ENCODE measurements at places on chromosomes 11 and 22. TPM values are rescaled to one million over a fixed set of nuclear protein-coding genes. Genes with fewer than 3 reads are reported as not detected.

DNA sequence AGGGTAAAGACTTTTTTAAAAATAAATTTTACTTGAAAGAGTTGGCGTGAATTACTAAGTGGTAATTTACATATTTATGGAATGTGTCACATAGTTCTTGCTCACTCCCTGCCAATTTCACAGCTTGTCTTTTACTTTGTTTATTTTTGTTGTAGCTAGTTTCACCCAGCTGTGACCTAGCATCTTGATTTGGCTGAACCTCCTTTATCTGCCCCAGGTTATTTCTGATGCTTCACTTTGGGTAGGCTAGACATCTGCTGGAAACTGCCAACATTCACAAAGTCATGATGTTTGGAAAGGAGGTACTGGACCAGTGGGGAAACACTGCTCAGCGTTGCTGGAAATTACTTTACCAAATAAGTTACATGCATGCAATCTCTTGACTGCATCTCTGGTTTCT is 1676.0 kb upstream of the RAG2 start:
- DNase-seq = no peak

- DNase-seq = peak; percentile 70
These were observed 9.1 kb downstream of the HPS5 start for GRCh38 chr11:18312663-18313420.

DNA sequence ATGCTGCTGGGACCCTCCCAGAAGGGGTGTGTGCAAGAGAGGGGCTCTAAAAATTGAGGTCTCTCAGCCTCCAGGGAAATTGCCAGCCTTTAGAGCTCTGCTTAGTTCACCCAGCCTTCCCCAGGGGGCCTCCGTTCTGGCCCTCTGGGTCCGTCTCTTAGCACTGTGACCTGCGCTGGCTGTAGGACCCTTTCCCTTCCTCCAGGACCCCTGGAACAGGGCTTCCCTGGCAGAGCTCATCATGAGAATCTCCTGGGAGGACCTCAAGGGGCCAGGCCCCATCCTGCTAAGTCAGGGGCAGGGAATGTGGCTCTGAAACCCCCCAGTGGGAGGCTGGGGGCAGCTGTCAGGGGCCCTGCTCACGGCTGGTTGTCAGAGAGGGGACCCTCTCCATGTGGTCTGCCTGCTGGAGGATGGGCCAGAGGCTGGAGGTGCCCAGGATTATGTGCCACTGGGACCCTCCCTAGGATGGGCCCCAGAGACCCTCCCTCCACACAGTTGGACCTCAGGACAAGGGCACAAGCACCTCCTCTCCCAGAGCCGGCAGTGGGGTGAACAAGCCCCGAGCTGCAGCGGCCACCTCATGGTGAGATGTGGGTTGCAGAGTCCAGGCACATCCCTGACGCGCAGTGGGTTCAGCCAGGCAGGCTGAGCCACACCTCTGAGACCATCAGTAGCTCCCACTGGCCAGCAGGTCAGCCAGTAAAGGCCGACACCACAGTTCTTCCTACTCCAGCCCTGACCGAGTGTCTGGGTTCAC is 27.1 kb upstream of the GAL start:
- DNase-seq = no peak

- DNase-seq = no peak
These were observed 347.0 kb downstream of the CADM1 start for GRCh38 chr11:115157247-115157646.

- DNase-seq = peak; percentile 37
These were observed 1.7 kb downstream of the STX3 start for GRCh38 chr11:59756845-59757244.

DNA sequence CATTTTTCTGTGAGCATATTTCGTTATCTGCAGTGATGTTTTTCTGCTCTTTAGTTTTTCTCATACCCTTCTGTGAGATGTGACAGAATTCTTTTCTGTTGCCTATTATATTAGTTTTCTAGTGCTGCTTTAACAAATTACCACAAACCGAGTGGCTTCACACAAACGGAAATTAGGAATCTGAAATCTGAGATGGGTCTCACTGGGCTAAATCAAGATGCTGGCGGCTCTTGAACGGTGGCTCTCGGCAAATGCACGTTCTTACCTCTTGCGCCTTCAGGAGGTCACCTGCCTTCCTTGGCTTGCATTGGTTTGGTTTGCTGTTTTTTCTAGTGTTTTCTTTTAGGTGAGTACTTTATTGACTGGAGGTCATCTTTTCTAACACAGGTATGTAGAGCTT is 13.0 kb downstream of the ZBED4 start:
- no peak for DNase-seq

DNA sequence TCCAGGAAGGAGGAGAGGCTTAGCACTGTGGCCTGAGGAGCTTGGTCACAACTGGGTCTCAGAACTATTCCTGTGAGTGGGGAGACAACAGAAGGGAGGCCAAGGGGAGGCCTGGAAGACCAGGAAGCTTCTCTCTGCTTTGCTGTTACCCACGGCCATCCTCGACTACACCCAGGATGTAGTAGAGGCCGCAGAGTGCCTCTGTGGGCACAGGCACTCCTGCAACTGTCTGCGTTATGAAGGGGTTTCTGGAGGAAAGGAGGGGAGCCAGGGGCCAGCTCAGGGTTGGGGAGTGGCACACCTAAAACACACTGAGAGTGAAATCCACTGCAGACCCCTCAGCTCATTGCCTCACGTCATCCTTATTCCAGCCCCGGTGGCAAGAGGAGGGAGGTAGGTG is 3.8 kb upstream of the MFRP start:
- no peak for DNase-seq

- no peak for DNase-seq
These were observed 108.8 kb downstream of the TENM4 start for GRCh38 chr11:79332017-79332416.

- DNase-seq = no peak
These were observed 770 bp downstream of the METTL15 start for GRCh38 chr11:28108958-28109357.

DNA sequence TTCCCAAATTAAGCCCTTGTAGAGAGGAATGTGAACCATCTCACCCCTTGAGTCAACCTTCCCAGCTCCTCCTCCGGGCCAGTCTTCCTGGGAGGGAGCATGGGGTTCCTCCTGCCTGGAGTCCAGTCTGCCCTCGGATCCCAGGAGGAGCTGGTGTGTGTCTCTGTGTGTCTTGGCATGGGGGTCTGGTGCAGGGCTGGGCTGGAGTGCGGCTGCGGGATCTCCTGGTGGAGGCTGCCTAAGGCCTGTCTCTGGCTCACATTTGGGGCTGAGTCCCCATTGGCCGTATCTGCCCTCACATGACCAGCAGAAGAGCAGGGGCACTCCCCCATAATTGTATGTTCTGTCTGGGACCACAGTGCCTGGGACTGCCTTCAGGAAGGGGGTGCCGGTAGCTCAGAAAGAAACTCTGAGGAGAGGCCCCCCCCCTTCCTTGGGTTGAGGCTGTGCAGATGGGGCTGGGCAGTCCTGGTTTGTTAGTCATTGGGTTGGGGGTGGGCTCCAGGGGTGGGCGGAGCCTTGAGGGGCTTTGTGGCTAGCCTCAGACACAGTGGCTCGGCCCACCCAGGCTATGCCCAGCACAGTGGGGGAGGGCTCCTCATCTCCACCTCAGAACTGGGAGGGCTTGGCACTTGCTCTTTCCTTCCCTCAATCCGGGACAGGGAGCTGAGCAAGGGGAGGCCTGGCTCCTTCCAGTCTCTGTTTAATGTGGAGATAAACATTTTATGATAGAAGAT is 2.9 kb downstream of the C1QTNF5 start:
- peak; percentile 93 for DNase-seq

- no peak for DNase-seq
These were observed 14.4 kb downstream of the ETS1 start for GRCh38 chr11:128572965-128573364.

GRCh38 chr11:73584831-73585230 is 13.1 kb downstream of the FAM168A start:
- DNase-seq = no peak

GRCh38 chr11:74265256-74265655 is 46.2 kb downstream of the P4HA3 start:
- no peak for DNase-seq

GRCh38 chr11:5204787-5205186 is 4.3 kb upstream of the OR51V1 start:
- DNase-seq = peak; percentile 81

DNA sequence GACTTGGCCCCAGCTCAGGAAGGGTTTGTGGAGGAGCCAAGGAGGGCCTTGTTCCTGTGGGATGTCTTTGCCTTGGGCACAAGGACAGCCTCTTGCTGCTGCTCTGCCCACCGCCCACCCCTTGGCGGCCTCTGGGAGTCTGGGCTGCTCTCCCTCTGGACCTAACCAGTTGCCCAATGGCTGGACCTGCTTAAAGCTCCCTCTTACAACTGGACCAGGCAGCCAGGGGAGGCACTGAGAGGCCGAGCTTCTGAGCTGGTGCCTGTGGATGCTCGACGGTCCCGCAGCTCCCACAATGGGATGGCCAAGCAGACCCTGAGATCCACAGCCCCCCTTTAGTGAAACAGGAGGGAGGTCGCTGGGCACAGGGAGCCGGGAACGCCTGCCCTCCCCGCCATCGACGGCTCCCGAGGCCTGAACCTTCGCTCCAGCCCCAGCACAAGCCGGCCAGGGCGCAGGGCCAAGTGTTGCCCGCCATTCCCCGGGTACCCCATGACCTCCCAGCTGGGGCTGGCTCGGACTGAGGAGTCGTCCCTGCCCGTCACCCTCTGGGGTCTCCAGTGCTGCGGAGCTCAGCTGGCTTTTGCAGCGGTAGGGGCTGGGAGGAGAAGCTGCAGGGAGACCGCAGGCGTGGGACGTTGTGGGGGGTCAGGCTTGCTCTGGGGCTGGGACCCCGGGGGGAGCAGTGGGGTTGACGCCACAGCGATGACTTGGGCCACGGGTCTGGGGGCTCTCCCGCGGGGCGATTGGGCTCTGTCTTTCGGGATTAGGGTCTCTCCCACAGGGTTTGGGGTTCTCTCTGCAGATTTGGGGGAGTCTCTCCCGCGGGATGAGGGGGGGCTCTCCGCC is 584 bp upstream of the GAL start:
- DNase-seq = no peak

DNA sequence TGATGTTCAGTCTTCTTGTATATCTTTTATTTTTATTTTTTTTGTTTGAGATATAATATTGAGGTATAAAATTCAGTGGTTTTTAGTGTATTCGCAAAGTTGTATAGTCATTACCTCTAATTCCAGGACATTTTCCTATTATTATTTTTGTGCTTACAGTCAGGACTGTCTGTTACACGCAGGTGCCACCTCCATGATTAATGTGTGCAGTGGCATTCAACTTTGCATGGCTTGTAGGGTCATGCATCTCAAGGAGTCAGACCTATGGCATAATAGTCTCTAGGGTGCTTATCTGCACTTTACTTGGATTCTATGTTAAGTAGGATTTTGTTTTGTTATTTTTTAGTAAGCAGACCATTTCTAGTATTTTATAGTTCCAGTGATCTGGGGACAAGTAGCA is 1.0 kb downstream of the CTR9 start:
- no peak for DNase-seq

- no peak for DNase-seq
These were observed 15.1 kb downstream of the SPTBN2 start for GRCh38 chr11:66713746-66714480.

Gene CFAP300
- total RNA-seq = 4.7 TPM

Gene KRTAP5-7
- not detected for total RNA-seq

Gene OTOG
- not detected for total RNA-seq

Gene FOLH1
- not detected for total RNA-seq

Gene NAGA
- total RNA-seq = 41.6 TPM

Gene HTR3A
- not detected for total RNA-seq

Gene UPK3A
- total RNA-seq = not detected

Gene KCNQ1
- not detected for total RNA-seq

All from fibroblast of villous mesenchyme (primary cell).